ENCODE measurements at places on chromosomes 4 and X.

DNA sequence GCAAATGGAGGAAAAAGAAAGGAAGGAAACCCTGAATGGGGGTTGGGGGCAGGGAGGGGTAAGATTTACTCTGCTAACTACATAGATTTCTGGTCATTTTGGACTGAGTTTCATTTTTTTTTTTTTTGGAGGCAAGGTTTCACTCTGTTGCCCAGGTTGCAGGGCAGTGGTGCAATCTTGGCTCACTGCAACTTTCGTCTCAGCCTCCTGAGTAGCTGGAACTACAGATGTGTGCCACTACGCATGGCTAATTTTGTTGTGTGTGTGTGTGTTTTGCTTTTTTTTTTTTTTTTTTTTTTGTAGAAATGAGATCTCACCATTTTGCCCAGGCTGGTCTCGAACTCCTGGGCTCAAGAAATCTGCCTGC lies 223.5 kb downstream of the APBB2 start:
- DNase-seq: no peak

GRCh38 chrX:106247162-106247561 lies 79.1 kb downstream of the PWWP3B start:
- DNase-seq: no peak

DNA sequence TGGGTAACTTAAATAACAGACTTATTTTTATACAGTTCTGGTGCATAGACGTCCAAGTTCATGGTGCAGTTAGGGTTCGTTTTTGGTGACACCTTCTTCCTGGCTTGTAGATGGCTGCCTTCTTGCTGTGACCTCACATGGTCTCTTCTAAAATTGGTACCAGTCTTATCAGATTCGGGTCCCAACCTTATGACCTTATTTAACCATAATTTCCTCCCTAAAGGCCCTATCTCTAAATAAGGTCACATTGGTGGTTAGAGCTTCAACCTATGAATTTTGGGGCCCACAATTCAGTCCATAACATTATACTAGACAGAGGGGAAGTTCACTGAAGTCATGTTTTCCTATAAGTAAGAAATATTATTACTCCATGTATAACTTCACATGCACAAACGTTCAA lies 128.0 kb downstream of the CFAP299 start:
- DNase-seq: no peak

- DNase-seq: no peak
These were observed 81.6 kb downstream of the FBXO8 start for GRCh38 chr4:174201871-174202270.

- DNase-seq: no peak
These were observed 28.3 kb downstream of the MAEA start for GRCh38 chr4:1318046-1318375.

Data from NCI-H1436 (cell line).